A673 (cell line): ENCODE measurements at places on chromosomes 3 and 15. TPM values are rescaled to one million over a fixed set of nuclear protein-coding genes. Genes with fewer than 3 reads are reported as not detected.

ZIC4 gene
- total RNA-seq: 0.39 and 0.47 TPM in 2 replicates

FAM174B gene
- total RNA-seq: 2.7 and 3.7 TPM in 2 replicates

SNTN gene
- not detected in 2 replicates for total RNA-seq

AADAC gene
- 0.43 TPM in 1 of 2 replicates, not detected in the other for total RNA-seq
